ENCODE measurements at places on chromosomes 4 and X. TPM values are rescaled to one million over a fixed set of nuclear protein-coding genes. Genes with fewer than 3 reads are reported as not detected.
A peak's percentile ranks its signal among the peaks of the same experiment; 100 is the strongest.

- DNase-seq, result no peak
Measured at GRCh38 chr4:186569533-186570192, 14.3 kb upstream of the MTNR1A start.

- no peak for DNase-seq
Measured at GRCh38 chrX:29580560-29580959, 634.8 kb upstream of the MAGEB2 start.

DNA sequence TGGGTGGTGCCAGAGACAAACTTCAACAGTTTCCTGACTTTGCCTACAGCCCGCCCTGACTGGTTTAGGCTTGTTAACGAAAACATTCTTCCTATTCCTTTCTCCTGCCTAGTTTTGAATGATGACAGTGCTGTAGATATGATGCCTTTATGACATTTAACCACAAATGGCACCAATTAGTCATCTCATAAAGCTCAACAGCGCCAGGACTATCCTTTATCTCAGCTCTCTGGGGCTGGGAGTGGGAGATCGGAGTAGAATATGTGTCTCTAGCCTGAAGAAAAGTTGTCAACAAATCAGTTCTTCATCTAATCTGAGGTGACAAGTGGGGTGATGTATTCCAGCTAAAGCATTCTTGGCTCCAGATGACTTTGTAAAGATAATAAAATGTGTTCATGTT is 64.6 kb upstream of the SH3RF1 start:
- DNase-seq, result no peak

GRCh38 chrX:155968791-155969190 is 28.7 kb upstream of the IL9R start:
- no peak for DNase-seq

The TRIM2 gene
- total RNA-seq, result 0.34 TPM

DNA sequence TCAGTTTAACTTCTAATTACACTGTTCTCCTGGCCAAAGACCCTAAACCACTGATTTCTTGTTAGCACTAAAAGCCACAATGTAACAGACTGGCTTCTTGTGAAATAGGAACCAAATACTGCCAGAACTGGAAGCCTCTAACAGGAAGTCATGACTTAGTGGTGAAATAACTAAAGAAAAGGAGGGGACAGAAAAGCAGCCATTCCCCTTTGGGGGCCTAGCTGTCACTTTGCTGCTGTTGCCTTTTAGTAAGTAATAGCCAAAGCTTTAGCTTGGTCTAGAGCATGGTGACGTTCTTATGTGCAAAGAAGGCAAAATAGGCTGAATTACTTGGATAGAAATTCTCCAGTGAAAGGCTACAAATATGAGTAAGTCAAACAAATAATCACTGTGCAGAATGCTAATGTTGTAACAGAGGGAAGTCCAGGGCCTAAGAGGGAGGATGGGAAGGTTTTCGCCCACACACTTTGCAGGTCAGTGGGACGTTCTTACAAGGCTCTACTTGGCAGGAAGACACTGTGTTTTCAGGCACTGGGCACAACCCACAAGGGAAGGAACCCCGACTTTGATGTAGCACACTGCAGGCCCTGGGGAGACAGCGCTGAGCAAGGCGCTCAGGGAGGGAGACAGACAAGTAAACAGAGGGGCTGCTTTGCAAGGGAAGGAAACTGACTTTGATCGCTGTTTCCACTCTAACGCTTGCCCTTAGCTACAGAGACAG is 16.7 kb downstream of the GAB3 start:
- DNase-seq, result no peak

GRCh38 chr4:65999518-65999871 is 329.2 kb upstream of the EPHA5 start:
- DNase-seq, result no peak

The LRIT3 gene
- total RNA-seq, result 0.08 TPM

The TCP11X2 gene
- not detected for total RNA-seq

The CENPVL1 gene
- total RNA-seq, result not detected

DNA sequence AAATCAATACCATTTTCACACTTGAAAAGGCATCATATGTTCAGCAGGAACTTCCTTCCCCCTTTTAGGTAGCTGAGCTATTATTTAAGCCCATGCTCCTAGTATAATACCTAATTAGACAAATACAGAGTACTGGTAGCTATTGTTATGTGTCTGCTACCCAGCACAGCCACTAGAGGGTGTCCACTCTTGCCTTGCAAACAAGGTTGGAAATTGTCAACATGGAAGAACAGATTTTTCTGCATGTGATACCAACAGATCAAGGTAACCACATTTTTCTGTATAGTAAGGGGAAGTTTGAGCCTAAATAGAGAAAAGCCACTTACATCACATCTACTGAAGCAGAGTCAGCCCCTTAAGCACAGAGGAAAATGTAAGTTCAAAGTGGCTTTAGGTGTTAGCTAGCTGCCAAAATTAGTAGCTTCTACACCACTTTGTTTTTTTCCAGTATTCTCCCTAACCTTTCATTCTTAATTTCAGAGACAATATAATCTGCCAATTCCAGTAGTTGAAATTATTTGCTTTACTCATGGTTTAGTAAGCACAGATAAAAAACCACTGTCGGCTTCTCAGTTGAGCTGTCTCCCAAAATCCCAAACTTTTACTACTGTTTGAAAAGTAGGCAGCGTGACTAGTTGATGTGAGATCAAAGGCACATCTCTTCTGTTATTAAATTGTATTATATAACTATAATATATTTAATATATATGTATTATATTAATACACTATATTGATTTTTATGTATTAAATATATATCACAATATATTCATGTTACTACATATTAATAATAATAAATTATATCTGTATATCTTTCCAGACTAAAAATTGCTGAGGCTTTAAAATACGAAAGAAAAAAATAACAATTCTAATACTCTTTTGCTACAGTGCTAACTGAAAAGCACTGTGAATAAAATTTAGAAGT is 38.2 kb downstream of the EDNRA start:
- peak; percentile 6 for DNase-seq

- DNase-seq, result no peak
Measured at GRCh38 chr4:158965226-158965625, 137.7 kb upstream of the RAPGEF2 start.

The ATOH1 gene
- not detected for total RNA-seq

DNA sequence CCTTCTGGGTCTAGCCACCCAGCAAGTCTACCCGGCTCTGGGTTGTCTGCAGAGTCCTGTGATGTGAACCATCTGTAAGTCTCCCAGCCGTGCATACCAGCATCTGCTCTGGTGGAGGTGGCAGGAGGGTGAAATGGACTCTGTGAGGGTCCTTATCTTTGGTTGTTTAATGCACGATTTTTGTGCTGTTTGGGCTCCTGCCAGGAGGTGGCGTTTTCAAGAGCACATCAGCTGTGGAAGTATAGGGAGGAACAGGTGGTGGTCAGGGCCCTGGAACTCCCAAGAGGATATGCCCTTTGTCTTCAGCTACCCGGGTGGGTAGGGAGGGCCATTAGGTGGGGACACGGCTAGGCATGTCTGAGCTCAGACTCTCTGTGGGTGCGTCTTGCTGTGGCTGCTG is 66.5 kb upstream of the ZFP42 start:
- no peak for DNase-seq

The PAGE4 gene
- not detected for total RNA-seq

- DNase-seq, result no peak
Measured at GRCh38 chr4:107066621-107067020, 30.5 kb upstream of the DKK2 start.

DNA sequence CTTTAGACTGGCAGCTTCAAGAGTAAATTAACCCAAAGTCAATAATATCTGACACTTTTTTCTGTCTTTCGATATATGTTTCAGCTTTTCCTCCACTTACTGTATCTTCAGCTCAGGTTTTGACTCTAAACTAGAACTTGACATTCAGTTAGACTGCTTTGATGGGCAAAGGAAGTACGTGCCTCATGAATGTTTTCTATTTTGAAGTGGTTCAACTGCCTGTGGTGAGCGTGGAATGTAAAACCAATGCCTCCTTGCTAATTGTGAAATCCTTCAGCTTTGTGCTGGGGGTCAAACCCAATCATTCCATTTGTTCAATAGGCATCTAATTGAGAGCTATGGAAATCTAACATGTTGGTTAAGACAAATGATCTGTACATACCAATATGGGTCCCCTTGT is 857.0 kb upstream of the HTR2C start:
- DNase-seq, result no peak

The WAS gene
- total RNA-seq, result 83.3 TPM

DNA sequence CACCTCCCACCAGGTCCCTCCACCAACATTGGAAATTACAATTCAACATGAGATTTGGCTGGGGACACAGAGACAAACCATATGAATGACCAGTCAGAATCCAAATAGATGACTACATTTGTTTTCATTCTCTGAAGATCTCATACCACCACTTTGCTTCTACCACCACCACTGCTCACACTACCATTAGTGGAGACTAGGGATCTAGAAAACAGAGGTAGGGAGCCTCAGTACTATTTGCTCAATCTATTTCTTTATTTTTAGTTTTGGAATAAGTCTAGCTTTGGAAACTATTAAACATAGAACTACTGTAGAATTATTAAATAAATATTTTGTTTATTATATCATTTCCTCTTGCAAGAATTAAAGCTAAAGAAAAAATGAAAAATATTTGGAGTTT is 727.9 kb downstream of the CCSER1 start:
- no peak for DNase-seq

DNA sequence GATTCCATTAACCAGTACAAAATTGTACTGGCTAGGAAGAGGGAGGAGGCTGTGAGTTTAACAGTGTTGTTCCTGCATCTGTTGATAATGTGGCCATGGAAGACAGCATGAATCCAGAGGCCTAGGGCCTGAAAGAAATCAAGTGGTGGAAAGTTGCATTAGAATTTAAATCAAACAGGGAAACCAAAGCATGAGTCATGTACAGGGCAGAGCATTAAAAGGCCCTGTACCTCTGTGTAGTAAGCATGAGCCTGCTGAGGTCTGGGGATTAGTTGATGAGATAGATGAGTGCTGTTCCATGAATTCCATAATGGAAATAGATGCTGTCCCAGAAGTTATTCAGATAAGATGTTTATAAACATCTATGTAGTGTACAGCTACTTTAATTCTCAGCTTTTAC is 58.3 kb downstream of the MID1IP1 start:
- DNase-seq, result no peak

DNA sequence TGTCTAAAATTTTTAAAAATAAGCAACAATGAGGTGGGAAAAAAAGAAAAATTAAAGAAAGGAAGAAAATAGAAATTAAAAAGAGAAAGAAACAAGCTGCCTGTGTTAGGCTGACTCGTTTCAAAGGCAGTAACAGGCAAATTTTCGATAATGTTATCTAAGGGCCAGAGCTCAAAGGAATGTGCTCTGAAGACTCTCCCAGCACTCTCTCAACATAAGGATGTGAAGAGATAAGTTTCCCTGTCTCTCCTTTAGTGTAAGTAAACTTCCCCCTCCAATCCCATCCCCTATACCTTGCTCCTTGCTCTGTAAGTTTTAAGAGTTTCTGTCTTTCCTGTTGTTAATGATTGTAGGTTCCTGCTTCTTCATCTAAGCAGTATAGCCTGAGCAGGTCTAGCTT is 172.8 kb downstream of the TEX13C start:
- no peak for DNase-seq

DNA sequence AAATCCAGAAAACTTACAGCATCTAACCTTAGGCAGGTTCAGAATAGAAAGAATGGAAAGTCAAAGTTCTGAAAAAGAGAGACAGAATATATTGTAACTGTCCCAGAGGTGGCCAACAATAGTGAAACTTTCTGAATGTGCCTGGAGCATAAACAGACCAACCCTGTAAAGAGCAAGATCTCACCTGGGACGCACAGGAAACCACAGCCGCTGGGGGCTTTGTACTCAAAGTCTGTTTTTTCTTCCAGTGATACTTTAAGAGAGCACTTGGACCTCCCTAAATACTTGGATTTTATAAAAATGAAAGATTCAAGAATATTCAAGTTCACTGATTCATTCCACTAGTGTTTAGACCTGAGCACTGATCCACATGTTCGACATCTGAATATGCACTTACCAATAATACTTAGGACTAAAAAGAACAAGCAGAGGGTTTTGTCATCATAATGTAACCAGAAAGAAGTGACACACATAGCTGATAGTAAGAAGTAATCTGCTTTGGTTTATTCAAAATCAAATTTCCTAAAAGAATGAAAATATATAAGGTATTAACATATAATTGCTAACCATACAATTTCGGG is 35.3 kb downstream of the ARAP2 start:
- DNase-seq, result no peak

The UGT2B7 gene
- not detected for total RNA-seq

DNA sequence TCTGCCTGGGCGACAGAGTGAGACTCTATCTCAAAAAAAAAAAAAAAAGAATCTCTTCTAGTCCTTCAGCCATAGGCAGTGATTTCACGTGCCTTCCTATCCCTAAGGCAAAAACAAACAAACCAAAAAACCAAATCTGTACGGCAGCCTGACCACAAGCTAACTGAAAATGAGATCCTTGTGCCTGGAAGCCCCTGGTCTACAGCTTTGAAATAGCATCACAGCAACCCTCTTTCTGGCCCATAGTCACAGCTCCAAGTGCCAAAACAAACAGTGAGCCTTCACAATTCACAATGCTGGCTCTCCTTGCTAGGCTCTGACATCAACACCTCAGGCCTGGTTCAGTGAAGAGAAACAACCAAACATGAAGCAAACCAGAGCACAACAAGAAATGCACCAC is 46.1 kb downstream of the TMEM150C start:
- no peak for DNase-seq

GRCh38 chr4:26267087-26267486 is 53.7 kb upstream of the RBPJ start:
- DNase-seq, result no peak

DNA sequence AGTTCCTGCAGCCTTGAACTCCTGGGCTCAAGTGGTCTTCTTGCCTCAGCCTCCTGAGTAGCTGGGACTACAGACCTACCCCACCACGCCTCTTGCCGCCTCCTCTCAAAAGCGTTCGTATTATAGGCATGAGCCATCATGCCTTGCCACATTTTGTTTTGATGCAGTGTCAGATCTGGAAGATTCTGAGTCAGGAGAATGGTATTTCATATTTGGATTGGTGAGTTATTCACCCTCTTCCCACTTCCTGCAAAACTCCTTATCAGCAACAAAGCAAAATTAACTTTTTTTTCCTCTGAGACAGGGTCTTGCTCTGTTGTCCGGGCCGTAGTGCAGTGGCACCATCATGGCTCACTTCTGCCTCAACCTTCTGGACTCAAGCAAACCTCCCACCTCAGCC is 29.6 kb downstream of the REST start:
- DNase-seq, result no peak

The NDST4 gene
- not detected for total RNA-seq

- DNase-seq, result no peak
Measured at GRCh38 chr4:78057600-78058550, 752 bp downstream of the FRAS1 start.

DNA sequence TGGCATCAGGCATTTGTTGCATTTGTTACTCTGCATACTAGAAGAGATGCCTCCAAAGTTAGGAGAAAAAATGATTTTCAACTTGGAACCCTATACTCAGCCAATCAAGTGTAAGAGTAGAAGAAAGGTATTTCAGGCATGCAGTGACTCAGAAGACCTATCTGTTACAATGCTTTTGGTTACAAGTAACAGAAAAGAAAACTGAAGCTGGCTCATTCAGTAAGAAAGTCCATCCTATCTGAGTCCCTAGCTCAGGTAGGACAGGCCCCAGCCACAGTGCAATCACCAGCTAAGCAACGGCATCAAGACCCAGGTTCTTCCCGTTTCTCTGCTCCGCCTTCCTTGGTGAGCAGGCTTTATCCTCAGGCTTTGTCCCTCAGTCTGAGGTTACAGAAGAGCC is 23.3 kb downstream of the MECP2 start:
- DNase-seq, result no peak
